ENCODE measurements at places on chromosomes 5 and 9.

DNA sequence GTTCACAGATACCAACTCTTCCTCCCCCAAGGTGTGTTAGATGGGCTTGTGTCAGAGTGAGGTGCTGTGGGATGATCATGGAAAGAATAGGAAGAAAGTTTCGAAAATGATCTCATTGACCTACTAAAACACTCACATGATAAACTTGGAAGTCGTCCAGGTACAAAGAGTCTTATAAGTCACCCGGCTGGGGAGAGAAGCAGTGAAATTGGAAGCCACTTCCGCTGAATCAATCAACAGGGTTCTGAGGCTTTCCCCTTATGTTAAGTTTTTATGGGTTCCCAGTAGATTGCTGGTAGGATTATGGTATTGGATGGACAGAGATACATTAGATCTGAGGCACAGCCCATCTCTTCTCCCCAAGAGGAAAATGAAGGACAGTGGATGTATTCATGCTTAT is 218.8 kb upstream of the MSX2 start:
- DNase-seq, result peak; percentile 58

- no peak for DNase-seq
Observed at GRCh38 chr9:120396418-120396817, 183.5 kb downstream of the CDK5RAP2 start.

- DNase-seq, result no peak
Observed at GRCh38 chr9:113361304-113362018, 12.1 kb downstream of the BSPRY start.

- no peak for DNase-seq
Observed at GRCh38 chr5:155780260-155780659, 546.7 kb upstream of the SGCD start.

- DNase-seq, result peak; percentile 23
Observed at GRCh38 chr5:127040796-127041520, 10.6 kb upstream of the MARCHF3 start.

DNA sequence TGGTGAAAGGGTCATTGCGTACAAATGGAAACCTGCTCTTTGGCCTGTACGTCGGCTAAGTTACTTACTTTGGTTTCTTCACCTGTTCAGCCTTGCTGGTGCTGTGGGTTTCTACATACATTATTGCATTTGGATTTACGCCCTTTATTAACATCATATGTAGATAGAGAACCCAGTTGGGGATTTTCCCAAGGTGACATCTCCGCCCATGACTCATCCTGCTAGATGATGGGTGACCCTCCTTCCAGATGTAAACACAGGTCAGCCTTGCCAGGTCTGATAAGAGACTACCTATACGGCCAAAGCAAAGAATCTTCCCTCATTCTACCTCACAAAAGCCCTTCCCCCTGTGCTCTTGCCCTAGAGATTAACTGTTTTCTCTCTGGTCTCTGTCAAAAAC is 360.9 kb downstream of the KDM4C start:
- DNase-seq, result no peak

DNA sequence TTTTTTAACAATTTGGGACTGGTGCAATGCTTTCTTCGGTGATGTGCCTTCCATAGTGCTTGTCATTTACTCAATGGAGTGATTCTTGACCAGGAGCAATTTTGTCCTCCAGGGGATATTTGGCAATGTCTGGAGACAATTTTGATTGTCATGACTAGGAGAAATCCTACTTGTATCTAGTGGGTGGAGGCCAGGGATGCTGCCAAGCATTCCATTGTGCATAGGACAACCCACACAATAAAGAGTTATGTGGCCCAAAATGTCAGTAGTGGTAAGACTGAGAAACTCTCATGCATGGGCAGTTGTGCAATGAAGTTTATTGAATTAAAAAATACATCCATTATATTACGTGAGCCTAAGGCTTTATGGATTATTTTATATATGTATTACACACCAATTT is 70.5 kb downstream of the FOCAD start:
- no peak for DNase-seq

DNA sequence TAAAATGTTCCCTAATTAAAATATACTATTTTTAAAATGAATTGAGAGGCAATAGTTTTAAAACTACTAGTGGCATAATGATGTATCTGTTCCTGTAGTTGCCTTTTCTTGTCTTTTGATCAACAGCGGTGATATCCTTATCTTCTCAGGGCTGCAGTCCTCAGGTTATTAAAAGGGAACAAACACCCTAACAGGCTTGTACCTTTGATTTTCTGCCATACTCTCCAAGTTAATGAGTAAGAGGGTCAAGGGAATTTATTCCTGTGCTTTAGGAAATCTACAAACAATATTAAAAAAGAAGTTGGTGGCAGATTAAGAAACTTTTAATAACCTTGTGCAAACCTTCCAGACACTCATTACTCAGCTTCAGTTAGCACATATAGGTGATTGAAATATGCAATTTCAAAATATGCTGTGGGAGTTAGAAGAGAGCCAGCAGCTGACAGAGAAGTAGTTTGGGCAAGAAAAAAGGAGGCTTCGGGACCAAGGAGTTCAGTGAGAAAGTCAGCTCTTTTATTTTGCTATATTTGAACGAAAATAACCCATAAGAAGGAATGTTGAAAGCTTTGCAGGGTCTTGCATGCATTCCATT is 81.0 kb upstream of the TLE4 start:
- DNase-seq, result no peak

DNA sequence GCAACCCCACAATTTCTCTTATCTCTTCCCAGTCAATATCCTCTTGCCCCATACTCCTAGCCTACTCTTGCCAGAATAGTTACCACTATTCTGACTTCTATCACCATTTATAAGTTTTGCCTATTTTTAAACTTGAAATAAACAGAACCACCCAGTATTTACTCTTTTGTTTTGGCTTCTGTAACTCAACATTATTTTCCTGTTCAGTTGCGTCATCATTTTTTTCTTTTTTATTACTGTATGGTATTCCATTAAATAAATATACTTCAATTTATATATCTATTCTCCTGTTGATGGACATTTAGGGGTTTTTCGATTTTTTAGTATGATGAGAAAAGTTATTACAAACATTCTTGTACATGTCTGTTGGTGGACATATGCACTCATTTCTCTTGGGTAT is 62.6 kb upstream of the ERBIN start:
- DNase-seq, result no peak

GRCh38 chr5:149802008-149802680 is 72.0 kb downstream of the PPARGC1B start:
- DNase-seq, result no peak

DNA sequence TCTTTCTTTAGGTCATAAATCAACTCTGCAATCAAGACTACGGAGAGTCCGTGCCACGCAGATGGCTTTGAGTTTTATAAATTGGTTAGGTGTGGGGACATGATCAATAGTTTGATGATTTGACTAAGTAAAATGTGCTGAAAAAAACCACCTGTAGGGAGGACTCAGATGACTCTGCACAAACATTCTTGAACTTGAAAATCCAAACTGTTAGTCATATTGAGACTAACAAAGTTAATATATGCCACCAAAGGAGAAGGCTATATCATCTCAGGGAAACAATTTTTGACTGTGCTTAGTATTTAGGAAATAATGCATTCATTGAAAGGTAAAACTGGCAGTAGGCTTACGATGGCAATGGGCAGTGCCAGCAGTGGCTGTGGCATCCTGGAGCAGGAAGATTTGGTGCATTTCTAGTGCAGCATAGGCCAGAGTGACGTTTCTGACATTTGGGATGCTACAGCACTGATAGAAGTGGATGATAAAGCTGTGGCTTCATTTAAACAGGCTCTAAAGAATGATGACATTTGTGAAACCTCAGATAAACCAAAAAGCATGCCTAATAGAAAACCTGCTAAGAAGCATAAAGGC is 291.1 kb downstream of the MLLT3 start:
- no peak for DNase-seq

GRCh38 chr5:32512926-32513325 is 68.4 kb upstream of the ZFR start:
- no peak for DNase-seq

- no peak for DNase-seq
Observed at GRCh38 chr9:13920557-13920956, 393.4 kb downstream of the NFIB start.

- DNase-seq, result no peak
Observed at GRCh38 chr9:93486268-93486667, 32.9 kb upstream of the FAM120AOS start.

DNA sequence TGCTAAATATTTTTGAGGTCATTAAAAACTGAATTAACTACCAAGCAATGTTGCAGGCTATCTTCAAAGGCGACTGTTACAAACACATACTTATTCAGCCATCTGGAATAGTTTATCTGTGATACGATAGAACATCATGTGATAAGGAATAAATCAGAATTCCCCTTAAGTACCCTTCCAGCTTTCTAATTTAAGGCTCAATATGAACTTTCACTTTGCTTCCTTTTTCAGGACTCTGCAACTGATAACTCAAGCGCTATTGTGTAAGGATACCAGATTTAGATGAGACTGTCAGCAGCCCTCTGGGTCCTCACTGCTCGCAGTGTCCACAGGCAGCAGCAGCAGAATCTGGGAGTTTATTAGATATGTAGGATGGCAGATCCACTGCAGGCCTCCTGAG is 416.3 kb downstream of the SPATA31D1 start:
- no peak for DNase-seq

GRCh38 chr9:134601764-134602163 is 39.8 kb upstream of the COL5A1 start:
- peak; percentile 3 for DNase-seq

- peak; percentile 83 for DNase-seq
Observed at GRCh38 chr5:31921852-31922305, 252.2 kb downstream of the GOLPH3 start.

DNA sequence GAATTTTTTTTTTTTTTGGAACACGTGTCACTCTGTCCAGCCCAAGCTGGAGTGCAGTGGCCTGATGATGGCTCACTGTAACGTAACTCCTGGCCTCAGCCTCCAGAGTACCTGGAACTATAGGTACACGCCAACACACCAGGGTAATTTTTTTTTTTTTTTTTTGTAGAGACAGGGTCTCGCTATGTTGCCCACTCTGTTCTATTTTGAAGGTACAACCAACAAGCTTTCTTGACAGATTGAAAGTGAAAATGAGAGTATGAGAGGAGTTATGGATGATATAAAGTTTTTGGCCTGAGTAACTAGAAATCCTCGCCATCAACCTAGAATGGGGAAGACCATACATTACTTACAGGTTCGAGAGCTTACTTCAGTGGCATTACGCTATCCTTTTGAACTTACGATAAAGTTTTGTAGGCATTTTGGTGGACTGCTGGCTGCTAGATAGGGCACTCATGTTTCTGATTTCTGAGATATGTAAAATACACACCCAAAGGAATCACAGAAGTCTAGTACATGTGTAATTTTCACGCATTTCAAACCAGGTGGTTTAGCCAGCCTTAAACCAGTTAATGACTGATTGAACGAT is 806 bp upstream of the CDC42SE2 start:
- DNase-seq, result no peak

- DNase-seq, result no peak
Observed at GRCh38 chr5:44991693-44992092, 182.9 kb downstream of the MRPS30 start.

DNA sequence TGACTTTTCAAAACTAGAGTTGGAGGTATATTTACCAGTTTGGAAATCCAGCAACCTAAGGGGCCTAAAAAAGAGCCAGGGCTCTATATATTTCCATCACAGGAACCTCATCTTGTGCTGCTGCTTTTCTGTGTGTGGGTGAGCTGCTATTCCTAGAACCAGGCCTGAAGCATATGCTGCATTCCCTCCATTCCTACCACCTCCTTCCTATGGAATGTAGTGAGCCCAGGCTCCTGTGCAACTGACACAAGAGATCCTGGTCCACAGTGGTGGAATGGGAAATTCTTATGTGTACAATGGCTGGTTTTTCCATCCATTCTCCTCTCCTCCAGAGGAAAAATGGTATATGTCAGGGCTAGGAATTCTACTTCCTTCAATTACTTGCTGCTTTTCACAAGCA is 39.1 kb downstream of the SPEF2 start:
- no peak for DNase-seq

- no peak for DNase-seq
Observed at GRCh38 chr5:62299101-62299500, 6.9 kb upstream of the KIF2A start.

- DNase-seq, result no peak
Observed at GRCh38 chr5:181217803-181218062, 5.3 kb upstream of the TRIM41 start.

DNA sequence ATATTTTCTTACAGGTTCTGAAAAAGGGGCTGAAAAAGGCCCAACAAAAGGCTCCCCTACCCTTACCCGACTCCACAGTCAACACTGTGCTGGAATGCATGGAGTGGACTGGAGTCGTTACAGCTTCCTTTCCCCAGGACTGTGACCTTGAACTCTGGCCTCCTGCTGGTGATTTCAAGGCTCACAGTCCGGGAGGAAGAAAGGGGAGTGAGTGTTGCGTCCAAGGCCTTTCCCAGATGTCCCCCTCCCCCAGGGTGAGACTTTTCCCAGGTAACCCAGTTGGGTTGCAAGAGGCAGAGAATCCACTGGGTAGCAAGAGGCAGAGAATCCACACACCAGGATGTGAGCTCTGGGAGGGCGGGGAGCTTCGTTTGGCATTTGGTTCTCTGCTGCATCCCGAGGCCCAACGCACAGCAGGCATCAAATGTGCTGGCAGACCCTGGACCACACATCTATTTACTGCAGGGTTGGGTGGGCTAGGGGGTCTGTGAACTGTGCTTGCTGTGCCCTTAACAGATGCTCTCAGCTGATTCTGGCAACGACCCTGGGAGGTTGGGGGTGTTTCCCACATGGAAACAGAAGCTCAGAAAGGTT is 37.5 kb downstream of the FABP6 start:
- no peak for DNase-seq

GRCh38 chr9:19320495-19320894 is 59.5 kb downstream of the RPS6 start:
- DNase-seq, result no peak

- DNase-seq, result no peak
Observed at GRCh38 chr9:106879439-106879882, 16.5 kb downstream of the ZNF462 start.

DNA sequence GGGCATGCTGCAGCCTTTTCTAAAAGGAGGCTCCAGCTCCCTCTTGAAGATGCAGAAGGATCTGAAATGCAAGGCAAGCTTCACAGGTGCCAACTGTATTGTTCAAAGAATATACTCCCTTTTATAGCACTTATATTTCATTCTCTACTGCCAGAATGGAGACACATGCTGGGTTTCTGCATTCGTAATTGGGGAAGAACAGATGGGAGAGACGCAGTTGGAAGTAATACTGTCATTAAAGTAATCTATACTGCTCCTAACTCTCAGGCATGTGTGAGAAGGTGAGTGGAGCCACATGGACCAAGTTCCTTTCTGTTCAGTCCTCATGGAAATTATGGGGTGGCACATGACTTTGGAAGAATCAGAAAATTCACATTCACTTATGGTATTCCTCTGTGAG is 226.4 kb downstream of the TRIM32 start:
- no peak for DNase-seq

GRCh38 chr5:168552146-168552545 is 23.0 kb downstream of the FBLL1 start:
- no peak for DNase-seq

- no peak for DNase-seq
Observed at GRCh38 chr5:10410662-10411061, 31.0 kb upstream of the ROPN1L start.
